HT1080 (cell line): ENCODE measurements at places on chromosomes 5 and 9. TPM values are rescaled to one million over a fixed set of nuclear protein-coding genes. Genes with fewer than 3 reads are reported as not detected.

GRCh38 chr9:122822056-122822455 is 6.3 kb downstream of the PDCL start:
- DNase-seq, result no peak

GRCh38 chr5:21919414-21920022 is 933.6 kb downstream of the CDH12 start:
- peak; percentile 66 for DNase-seq

GRCh38 chr9:78713614-78714405 is 416.9 kb downstream of the PSAT1 start:
- peak; percentile 75 for DNase-seq

DNA sequence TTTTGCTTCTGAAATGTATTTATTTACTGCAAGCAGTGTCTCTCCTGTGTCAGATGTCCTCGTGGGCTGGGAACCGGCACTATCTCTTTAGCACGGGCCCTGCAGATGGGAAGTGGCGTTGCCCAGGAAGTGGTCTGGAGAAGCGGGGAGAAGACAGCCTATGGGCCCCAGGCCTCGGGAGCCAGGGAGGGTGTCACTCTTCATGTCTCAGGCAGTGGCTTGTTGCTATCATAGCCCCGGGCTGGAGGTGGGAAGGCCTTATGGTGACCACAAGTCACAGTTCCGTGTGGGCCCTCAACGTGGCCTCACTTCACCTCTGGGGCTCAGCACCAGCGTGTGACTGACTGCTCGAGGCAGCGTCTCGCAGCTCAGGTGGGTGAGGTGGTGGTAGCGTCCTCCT is 41.4 kb downstream of the SYK start:
- no peak for DNase-seq

DNA sequence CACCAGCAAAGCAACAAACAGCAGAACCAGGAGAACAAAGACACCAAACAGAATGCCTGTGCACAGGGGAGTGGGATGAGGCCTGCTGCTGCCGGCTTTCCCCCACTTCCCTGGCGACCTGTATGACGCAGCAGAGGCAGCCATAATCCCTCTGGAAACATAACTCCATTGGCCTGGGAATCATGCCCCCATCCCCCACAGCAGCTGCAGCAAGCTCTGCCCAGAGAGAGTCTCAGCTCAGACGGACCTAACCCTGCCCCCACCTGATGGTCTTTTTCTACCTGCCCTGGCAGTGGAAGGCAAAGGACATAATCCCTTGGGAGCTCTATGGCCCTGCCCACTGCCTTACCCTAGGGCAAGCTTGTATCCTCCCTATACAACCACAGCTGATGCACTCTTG is 81.8 kb upstream of the FANCC start:
- DNase-seq, result no peak

DNA sequence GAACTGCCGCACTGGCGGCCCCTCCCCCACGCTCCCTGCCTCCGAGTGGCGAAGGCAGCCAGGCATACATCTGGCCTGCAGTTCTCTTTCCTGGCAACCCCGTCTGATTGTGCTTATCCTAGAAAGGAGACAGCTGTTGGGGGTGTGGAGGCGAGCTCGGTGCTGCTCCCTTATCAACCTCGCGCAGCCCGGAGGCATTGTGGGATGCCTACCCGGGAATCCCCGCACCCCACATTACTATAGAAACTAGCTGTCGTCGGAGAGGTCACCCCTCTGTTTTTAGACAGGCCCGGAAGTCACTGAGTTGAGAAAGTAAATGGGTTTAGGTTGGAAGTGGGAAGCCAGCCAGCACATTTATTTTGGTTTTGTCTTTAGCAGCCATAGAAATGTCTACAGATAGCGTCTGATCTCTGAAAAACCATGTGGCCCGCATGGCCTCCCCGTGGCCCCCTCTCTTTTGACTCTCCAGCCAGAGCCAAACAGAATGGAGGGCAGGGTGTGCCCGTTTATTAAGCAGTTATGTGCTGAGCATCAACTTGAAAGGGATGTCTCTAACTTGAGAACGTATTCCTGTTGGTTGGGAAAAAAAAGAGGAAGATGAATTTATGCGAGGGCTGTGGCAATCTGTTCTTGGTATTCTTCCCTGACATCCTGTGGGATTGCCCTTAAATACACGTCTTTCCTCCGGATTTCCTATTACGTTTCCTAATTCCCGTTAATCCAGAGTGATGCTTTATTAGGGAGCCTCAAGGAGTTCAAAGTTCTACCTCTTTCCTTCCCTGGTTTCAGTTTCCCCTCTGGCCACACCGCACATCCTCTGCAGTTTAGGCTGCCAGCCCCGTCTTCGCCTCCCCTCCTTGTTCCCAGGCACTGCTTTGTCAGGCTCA is 3.9 kb downstream of the STC2 start:
- DNase-seq, result no peak

DNA sequence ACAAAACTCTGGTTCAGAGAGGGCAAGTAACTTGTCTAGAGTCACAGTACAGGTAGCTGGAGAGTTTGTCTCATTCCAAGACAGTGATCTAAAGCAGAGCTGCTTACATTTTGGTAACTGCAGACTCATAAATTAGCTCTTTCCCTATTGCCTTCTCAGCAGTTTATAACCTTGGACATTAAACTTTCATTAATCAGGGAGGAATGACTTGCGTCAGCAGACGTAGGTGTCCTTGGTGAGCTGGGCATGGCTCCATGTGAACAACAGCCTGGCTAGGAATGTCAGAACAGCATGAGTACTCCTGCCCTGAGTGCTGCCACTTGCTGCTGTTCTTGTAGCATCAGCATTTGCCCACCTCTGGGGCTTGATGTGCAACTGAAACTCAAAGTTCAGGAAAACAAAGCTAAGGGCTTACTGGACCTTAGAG is 2.2 kb upstream of the ALDOB start:
- DNase-seq, result no peak

The LCN9 gene
- total RNA-seq, result not detected in 2 replicates

The FBP2 gene
- not detected in 2 replicates for total RNA-seq

The DNAH5 gene
- 0.16 and 0.50 TPM in 2 replicates for total RNA-seq

The ABCA1 gene
- total RNA-seq, result 6.3 and 6.4 TPM in 2 replicates
